Progenitor cell of endocrine pancreas (in vitro differentiated cells): ENCODE measurements at places on chromosomes 7 and 10.

DNA sequence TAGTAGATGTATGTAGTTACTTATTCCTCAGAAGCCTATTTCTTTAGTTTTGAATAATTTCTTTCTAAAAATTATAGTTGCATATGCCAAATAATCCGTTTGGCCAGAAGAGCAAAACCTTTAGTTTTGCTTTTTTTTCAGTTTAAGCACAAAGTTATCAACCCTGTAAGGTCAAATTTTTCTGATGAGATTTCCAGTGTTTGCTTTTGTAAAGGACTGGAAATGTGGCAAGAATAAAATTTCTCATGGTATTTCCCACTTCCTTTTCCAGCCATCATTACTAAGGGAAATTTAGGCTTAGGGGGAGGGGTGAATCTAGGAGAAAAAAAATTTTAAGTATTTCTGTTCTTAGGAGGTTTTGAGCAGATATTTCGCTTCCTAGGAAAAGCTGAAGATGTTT is 7.6 kb downstream of the CALD1 start:
- DNase-seq: no peak
- H3K4me1 ChIP-seq: peaks cover 6% of the 10 kb centered on the region
- H3K4me3 ChIP-seq: no peak overlapping the region
- peaks cover 4% of the 10 kb centered on the region for H3K36me3 ChIP-seq
- no peak overlapping the region for H3K27ac ChIP-seq

- no peak for DNase-seq
- H3K4me1 ChIP-seq: peaks cover 4% of the 10 kb centered on the region
- H3K4me3 ChIP-seq: no peak overlapping the region
- no peaks in the 10 kb centered on the region for H3K36me3 ChIP-seq
- H3K27ac ChIP-seq: no peak overlapping the region
- H3K27me3 ChIP-seq: peaks cover 2% of the 10 kb centered on the region
These were observed 60.9 kb downstream of the BAMBI start for GRCh38 chr10:28738200-28738599.

DNA sequence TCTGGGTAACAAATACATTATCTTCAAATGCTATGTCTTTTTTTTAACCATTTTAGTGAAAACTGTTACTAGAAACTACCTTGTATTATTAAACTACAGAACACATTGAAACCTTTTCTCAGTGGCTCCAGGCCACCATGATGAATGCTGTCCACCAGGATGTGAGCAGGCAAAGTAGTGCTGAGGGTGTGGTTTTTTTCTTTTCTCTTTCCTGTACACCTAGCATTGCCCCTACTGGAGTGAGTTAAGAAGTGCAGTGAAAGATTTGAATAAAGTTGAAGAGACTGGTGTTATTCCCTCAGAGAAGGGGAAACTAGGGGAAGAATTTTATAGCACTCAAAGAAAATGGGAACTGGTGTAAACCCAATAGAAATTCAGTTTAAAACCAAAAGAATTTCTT is 120.0 kb upstream of the SAMD8 start:
- no peak overlapping the region for H3K4me3 ChIP-seq
- H3K4me1 ChIP-seq: peaks cover 8% of the 10 kb centered on the region
- H3K27me3 ChIP-seq: no peaks in the 10 kb centered on the region
- H3K27ac ChIP-seq: no peak overlapping the region

DNA sequence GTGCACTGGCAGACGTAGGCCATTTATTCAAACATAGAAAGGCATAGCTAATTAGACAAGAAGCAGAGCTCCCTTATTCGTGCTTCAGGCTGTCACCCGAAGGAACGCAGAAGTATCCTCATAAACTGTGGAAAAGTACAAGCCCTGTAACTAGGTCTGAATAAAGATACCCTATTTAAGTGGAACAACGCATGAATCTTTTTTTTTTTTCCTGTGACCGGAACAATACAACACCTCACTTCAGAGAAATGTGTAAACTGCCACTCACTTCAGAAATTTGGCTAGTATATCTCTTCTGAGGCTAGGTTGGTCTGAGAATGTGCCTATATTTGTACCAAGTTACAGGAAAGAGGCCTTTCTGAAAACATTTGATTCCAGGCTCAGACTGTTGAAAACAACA is 8.0 kb upstream of the CSTF2T start:
- H3K36me3 ChIP-seq: no peaks in the 10 kb centered on the region
- no peaks in the 10 kb centered on the region for H3K27me3 ChIP-seq
- H3K4me1 ChIP-seq: no peaks in the 10 kb centered on the region
- no peak overlapping the region for H3K27ac ChIP-seq
- no peak overlapping the region for H3K4me3 ChIP-seq
- no peak for DNase-seq

DNA sequence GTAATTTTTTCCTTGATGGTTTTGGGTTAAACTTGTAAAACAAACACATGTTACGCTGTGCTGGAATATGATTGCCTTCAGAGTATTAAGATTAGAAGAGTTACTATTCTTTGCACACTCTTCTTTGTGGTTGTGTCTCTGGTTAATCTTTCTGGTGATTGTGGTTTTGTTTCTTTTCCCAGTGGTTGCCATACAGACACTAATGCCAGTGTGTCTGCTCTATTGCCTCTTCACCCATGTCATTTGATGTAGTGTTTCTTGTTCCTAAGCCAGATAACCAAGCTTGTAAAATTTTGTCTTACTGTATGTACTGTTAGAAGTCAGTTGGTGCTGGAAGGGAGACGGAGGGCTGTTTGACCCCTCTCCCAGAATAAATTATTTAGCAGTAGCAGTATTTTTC is 124.8 kb downstream of the PHTF2 start:
- H3K27ac ChIP-seq: no peak overlapping the region
- DNase-seq: no peak
- peaks cover 4% of the 10 kb centered on the region for H3K4me1 ChIP-seq
- H3K4me3 ChIP-seq: no peak overlapping the region

GRCh38 chr10:103676058-103676785 is 179.2 kb downstream of the SH3PXD2A start:
- H3K27me3 ChIP-seq: no peaks in the 10 kb centered on the region
- no peaks in the 10 kb centered on the region for H3K36me3 ChIP-seq
- H3K27ac ChIP-seq: peak overlapping the region; percentile 95
- peaks cover 14% of the 10 kb centered on the region for H3K4me1 ChIP-seq
- no peak overlapping the region for H3K4me3 ChIP-seq
- no peak for DNase-seq

DNA sequence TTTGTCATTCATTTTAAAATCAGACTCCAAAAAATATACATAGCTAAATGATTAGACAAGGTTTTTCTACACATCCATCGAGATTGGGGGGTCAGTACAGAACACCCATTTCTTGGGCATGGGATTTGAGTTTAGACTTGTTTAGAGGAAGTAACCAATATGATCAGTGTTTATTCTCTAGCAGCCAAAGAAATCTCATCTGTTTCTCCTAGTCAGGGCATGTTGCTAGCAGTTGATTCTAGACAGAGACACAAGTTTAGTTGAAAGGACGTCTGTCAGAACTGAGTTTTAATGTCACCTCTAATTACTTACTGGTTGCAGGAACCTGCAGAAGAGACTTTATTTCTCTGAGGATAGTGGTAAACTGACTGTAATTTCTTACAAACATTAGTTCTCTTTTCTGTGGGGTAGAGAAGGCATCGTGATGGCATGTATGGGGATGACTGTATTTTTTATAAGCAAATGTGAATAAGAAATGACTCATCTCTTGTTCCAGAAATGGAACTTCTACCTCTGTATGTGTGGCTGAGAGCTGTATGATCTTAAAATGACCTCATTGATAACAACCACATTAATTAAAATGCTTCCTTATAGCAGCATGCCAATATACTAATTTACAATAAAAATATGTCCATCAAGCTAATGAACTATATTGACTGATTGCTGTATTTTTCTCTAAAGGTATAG is 30.6 kb upstream of the RHOBTB1 start:
- H3K27ac ChIP-seq: no peak overlapping the region
- no peaks in the 10 kb centered on the region for H3K36me3 ChIP-seq
- H3K4me1 ChIP-seq: peaks cover 18% of the 10 kb centered on the region
- no peaks in the 10 kb centered on the region for H3K27me3 ChIP-seq

- no peaks in the 10 kb centered on the region for H3K36me3 ChIP-seq
- no peaks in the 10 kb centered on the region for H3K4me1 ChIP-seq
- no peak for DNase-seq
- H3K27me3 ChIP-seq: peaks cover 37% of the 10 kb centered on the region
- H3K4me3 ChIP-seq: no peak overlapping the region
These were observed 23.3 kb upstream of the SMARCD3 start for GRCh38 chr7:151271699-151272355.

GRCh38 chr7:95537468-95537867 is 51.7 kb downstream of the ASB4 start:
- no peaks in the 10 kb centered on the region for H3K36me3 ChIP-seq
- H3K27ac ChIP-seq: no peak overlapping the region
- no peak overlapping the region for H3K4me3 ChIP-seq

- no peak for DNase-seq
- no peak overlapping the region for H3K27ac ChIP-seq
- H3K4me3 ChIP-seq: no peak overlapping the region
These were observed 20.8 kb upstream of the NMT2 start for GRCh38 chr10:15189133-15189885.

DNA sequence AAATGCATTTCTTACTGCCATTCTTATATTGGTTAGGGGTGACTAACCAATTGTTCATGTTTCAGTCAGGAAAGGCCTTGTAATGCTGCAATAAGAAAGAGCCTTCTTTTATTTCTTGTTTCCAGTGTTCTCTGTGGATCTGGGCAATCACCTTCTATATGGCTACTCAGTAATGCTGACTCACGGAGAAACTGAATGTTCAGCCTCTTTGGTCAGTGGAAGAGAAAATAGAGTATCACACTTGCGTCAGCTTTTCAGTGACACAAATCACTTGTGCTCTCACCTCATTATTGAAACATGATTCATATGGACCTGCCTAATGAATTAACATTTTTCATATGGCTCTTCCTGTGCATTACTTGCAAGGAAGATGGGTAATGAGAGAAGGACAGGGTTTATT is 243.9 kb upstream of the POT1 start:
- H3K27me3 ChIP-seq: no peaks in the 10 kb centered on the region
- peaks cover 3% of the 10 kb centered on the region for H3K4me1 ChIP-seq
- DNase-seq: no peak
- no peaks in the 10 kb centered on the region for H3K36me3 ChIP-seq
- H3K27ac ChIP-seq: no peak overlapping the region
- H3K4me3 ChIP-seq: no peak overlapping the region

DNA sequence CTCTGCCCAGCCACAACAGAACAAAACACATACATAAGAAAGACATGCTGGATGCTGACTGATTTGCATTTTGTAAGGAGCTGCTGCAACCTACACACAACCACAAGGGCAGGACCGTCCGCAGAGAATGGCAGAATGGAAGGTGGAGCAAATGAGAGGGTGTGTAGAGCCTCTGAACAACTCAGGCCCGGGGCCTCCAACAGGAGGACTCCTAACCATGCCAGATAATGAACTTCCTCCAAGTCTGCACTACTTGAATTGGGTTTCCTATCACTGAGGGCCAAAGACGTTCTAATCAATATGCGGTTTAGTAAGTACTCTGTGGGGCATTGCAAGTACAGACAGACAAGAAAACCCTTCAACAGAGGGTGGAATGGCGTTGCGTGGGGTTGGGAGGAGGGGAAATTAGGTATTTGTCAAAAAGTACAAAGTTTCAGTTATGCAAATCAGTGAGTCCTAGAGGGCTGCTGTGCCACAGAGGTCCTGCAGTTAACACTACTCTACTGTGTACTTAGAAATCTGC is 14.6 kb downstream of the VOPP1 start:
- no peak for DNase-seq
- no peaks in the 10 kb centered on the region for H3K27me3 ChIP-seq
- no peak overlapping the region for H3K4me3 ChIP-seq
- H3K36me3 ChIP-seq: no peaks in the 10 kb centered on the region

DNA sequence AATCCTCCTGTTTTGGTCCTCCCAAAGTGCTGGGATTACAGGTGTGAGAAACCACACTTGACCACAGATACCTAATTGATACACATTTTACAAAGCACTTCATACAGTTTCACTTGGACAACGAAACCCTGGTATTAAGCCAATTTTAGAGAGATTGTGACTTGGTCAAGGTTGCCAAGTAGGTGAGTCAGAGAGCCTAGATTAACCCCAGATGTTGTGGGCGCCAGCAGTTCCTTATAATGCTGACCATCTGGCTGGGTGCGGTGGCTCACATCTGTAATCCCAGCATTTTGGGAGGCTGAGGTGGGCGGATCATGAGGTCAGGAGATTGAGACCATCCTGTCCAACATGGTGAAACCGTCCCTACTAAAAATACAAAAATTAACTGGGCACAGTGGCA is 4.9 kb upstream of the PHKG1 start:
- no peak overlapping the region for H3K27ac ChIP-seq
- H3K4me3 ChIP-seq: no peak overlapping the region
- DNase-seq: no peak
- H3K36me3 ChIP-seq: peaks cover 7% of the 10 kb centered on the region
- no peaks in the 10 kb centered on the region for H3K4me1 ChIP-seq
- H3K27me3 ChIP-seq: no peaks in the 10 kb centered on the region

DNA sequence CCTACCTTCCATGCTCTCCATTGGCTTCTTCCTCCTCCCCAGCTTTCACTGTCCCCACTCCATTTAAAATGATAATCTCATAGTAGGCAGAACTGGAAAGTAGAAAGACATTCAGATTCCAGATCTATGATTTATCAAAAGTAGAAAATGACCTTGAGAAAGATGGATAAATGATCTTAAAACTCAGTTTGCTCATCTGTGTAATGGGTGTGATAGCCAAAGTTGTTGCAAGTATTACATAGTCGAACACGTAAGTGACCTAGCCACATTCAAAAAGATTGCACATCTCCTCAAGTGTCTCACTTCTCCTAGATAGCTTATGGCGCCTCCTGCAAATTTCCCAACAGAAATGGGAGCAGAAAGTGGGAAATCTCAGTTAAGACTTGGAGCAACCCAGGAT is 89.8 kb upstream of the FGL2 start:
- DNase-seq: no peak
- no peaks in the 10 kb centered on the region for H3K4me1 ChIP-seq
- no peaks in the 10 kb centered on the region for H3K27me3 ChIP-seq
- no peak overlapping the region for H3K4me3 ChIP-seq
- peaks cover 15% of the 10 kb centered on the region for H3K36me3 ChIP-seq

DNA sequence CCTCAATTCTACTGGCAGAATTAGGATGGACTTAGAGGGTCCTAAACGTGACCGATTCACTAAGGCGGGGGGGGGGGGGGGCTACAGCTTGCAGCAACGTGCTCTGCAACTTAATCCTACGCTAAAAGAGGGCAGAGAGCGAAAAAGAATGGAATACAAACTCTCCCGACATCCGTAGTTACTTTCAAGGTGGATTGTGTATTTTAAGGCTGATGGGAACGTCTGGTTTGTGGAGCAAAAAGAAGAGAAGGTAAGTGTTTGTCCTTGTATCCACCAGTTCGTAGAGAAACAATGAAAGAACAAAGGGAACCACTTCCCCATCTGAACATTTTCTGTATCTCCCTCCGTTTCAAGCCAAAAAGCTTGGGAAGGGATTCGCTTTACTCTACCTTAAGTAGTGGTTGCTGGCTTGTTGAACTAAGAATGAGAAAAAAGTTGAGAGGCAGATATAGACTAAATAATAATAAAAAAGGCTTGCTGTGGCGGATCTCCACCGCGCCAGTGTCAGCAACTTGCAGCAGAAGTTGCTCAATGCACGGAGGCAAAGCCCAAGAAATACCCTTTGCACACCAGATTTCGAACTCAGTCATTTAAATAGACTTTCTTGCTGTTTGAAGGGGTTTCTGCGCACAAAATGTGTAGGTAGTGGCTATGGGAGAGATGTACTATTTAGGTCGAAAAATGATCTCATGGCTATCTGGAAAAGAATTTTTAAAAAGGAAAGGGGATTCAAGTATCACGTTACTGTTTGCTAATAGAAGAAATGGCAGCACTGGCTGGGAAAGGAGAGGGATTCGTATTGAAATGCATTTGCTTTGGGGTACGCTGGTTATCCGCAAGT is 736 bp downstream of the SKIDA1 start:
- no peak for DNase-seq
- H3K27me3 ChIP-seq: no peaks in the 10 kb centered on the region
- H3K36me3 ChIP-seq: no peaks in the 10 kb centered on the region
- peak overlapping the region; percentile 80 for H3K4me3 ChIP-seq
